ENCODE measurements at places on chromosomes 1 and 21.

GRCh38 chr1:92730476-92730875, 54.4 kb downstream of the EVI5 start:
- no peak for DNase-seq

- no peak for DNase-seq
These were observed 43.2 kb downstream of the ELK4 start for GRCh38 chr1:205588636-205589035.

- DNase-seq = no peak
These were observed 113.9 kb upstream of the RGS1 start for GRCh38 chr1:192461684-192462083.

DNA sequence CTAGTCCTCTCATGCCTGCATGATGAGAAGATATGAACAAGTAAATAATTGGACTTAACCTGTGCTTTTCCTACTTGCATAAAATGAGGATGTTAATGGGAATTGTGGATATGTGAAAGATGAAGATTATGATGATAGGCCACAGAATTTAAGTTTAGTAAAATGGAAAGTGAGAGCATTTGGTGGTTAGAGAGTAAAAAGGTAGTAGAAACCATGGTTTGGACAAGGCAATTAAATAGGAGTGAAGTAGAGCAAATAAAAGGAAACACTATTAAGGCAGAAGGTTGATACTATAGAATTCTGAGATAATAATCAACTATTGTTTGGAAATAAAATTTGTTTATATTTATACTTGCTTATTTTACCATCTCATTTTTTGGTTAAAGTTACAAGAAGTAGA, 1162.5 kb downstream of the MRPL39 start:
- DNase-seq = no peak

DNA sequence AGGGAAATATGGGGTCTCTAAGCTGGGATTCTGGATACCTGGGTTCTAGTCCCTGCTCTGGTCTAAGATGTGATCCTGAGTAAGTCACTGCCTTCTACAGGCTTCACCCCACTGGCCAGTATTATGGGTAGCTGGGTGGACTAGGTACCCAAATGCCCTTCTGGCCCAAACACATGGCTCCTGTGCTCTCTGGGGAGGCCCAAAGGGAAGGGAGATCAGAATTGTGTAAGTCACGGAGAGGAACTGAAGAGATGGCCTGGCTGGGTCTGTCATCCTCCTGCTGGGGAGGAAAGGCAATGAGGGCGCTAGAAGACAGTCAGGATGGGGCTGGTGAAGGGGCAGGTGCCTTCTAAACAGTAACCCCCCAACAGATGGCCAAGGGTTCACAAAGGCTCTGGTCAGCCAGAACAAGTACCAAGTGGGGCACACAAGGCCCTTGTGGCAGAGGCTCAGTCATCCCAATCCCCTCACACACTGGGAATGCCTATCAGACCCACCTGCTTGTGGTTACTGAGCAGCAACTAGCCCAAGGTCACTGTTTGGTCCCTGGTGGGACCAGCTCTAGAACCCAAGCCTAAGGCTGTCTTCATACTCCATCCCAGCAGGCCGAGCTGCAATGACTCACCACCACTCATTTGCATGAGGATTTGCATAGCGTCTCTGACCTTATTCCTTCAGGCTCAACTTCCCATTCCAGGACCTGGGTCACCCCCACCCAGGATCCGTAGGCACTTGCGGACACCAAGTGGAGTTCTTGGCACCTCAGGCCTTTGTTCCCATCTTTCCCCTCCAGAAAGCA, 9.2 kb downstream of the MEF2D start:
- no peak for DNase-seq

- DNase-seq = no peak
These were observed 42.8 kb downstream of the UBASH3A start for GRCh38 chr21:42446531-42446930.

- DNase-seq = no peak
These were observed 127.3 kb downstream of the CAMTA1 start for GRCh38 chr1:6912518-6912917.

GRCh38 chr1:54218883-54219687, 19.1 kb downstream of the MRPL37 start:
- no peak for DNase-seq

DNA sequence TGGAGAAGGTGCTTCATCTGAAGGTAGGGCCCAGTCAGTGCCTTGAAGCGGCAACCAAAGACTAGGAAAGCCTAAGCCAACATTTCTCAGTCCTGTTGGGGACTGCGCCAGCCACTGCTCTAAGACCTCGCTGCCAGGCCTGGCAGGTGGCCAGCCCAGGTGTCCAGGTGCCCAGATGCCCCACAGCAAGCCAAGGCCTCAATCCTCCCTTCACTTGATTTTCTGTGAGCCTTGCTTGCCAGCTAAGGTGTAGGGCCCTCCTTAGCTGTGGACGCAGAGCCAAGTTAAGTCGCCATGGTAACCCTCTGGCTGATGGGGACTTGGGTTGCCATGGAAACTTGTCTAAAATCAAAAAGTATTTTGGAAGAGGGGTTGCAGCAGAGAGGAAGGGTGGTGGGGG, 135.0 kb downstream of the NAV1 start:
- DNase-seq = no peak

DNA sequence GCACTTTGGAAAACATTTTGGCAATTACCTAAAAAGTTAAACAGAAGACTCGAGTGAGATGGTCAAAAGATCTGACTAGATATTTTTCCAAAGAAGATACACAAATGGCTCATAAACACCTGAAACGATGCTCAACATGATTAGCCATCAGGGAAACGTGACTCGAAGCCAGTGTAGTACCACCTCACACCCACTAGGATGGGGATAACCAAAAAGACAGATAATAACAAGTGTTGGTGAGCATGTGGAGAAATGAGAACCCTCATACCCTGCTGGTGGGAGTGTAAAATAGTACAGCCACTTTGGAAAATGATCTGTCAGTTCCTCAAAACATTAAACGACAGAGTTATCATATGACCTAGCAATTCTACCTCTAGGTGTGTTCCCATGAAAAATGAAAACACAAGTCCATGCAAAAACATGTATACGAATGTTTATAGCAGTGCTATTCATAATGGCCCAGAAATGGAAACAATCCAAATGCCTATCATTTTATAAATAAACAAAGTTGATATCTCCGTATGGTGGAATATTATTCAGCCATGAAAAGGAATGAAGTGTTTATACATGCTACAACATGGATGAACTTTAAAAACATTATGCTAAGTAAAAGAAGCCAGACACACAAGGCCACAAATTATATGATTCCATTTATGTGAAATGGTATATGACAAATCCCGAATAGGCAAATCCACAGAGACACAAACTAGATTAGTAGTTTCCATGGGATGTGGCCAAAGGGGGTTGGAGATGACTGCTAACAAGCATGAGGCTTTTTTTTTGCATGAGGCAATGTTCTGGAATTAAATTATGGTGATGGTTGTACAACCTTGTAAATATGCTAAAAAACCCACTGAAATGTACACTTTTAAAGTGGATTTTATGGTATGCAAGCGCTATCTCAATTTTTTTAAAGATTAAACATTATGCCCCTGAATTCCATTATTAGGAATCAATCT, 625.3 kb downstream of the KIF26B start:
- DNase-seq = no peak

DNA sequence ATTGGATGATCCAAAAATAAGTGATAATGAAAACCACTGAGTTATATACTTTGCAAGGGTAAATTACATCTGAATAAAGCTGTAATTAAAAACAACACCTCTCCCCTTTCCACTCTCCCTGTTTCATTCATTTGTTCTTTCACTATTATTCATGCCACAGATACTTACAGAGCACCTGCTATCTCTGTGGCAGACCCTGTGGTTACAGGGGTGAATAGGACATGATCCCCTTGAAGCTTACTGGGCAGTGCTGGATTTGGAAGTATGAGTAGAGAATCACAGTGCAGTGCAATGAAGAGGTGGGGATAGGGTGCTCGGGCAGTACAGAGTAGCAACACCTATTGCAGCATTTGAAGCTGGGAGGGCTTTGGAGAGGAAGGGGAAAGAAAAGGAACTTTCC, 21.7 kb downstream of the ARV1 start:
- DNase-seq = no peak

- DNase-seq = no peak
These were observed 68.1 kb downstream of the URB2 start for GRCh38 chr1:229694053-229694693.

DNA sequence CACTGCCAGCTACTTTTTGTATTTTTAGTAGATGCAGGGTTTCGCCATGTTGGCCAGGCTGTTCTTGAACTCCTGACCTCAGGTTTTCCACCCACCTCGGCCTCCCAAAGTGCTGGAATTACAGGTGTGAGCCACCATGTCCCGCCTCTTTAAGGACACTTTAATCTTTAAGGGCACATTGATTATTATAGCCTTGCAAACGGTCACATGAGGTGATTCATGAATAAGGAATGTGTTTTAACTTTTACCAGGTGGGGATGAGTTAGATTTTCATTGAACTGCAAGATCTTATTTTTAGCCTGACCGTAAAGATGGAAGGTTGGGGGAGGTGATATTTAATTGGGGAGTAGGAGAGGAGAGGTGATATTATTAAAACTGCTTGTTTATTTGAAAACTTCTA, 61.9 kb downstream of the TBCE start:
- DNase-seq = no peak

GRCh38 chr1:159941591-159942560, 3.5 kb downstream of the IGSF9 start:
- DNase-seq = no peak

DNA sequence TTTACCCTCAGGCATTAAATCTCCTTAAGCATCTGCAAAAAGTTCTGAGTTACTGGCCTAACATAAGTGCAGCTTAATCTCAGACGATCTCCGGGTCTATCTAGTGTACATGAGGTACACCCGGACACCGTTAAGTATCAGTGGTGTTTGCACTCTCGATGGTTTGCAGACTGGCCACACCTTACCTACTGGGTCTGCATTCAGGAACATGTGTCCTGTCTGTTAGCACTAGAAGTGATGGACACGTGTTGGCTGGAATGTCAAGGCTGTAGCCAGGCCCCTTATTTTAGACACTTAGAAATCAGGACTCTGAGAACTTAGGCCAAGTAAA, 783 bp upstream of the AGL start:
- DNase-seq = no peak

- no peak for DNase-seq
These were observed 7.9 kb downstream of the TEX35 start for GRCh38 chr1:178520803-178521202.

- DNase-seq = no peak
These were observed 1145.6 kb downstream of the KCNT2 start for GRCh38 chr1:195462646-195463045.

DNA sequence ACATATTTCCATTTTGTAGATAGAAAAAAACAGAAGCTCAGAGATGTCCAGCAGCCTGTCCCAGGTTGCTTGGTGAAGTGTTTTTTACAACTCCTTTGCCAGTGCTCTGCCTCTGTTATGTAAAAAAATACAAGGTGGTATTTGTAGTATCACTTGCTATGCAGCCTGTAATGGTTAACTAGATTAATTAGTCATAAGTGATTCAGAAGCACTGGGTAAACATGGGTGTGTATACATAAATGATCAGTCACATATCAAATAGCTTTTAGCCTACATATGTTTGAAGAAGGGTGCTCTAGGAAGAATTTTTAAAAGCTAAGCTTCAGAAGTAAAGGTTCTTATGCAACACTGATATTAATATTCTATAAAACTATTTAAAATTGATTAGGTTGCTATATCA, 70.0 kb upstream of the MAGI3 start:
- no peak for DNase-seq

DNA sequence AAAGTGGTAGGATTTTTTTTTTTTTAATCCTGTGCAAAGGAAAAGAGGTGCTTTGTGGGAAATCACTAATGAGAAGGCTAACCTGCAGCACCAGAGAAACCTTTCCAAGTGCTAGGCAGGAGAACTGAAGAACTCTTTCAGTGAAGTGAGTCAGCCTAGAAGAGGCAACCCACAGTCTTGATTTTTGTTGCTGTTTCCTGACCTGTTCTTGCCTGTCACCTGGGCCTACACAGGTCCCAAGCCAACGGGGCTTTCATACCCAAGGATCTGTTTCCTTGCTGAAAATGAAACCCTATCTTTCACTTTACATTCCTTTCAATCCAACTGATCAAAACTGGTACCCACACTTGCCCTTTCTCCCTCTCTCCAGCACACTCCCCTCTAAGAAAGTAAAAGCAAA, 7.1 kb upstream of the IKBKE start:
- DNase-seq = no peak

GRCh38 chr1:234970731-234971476, 157.7 kb downstream of the TOMM20 start:
- DNase-seq = no peak

DNA sequence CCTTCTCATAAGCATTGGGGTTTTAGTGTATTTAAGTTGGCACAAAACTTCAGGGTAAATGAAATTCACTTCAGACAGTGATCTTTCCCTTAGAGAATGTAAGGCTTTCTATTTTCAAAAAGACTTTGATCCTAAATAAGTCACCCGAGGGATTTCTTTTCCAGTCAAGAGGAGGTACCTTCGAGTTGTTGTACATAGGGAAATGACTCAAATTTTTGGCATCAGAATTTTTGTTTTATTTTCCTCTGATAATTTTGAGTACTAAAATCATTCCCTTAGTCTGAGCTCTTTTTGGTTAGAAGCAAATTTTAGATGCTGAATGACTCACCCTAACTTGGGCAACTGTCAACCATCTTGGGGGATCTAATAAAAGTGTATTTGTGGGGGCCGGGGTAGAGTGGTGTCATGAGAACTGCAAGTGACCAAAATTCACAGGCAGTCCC, 193.9 kb downstream of the DHRS3 start:
- no peak for DNase-seq

DNA sequence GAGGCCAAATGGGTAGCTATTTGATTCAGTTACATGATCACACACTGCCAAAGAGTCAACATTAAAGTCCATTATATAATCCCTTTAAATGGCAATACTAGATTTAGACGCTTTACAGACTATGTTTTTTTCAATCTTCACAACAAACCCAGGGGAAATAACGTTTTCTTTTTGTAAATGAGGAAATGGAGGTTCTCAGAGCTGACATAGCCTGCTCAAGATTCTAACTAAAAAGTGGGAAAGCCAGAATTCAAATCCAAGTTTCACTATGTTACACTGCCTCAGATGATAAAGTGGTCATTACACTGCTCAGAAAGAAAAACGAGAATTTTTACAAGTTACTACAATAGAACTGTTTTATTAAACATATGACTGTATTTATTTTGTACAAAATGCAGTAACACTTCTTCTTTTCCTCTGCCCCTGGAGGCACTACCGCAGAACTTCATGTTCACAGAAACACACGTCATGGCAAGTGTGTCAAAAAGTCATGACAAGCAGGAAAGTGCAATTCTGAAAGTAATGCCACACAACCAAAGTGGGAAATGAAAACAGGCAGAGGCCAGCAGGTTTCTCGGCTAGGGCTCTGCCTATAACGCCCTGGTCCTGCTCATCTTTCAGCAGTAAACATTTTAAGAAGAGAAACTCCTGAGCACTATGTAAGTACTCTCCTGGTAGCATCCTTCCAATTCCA, 19.0 kb downstream of the THEMIS2 start:
- DNase-seq = peak; percentile 62

- DNase-seq = peak; percentile 34
These were observed 638 bp upstream of the OLIG2 start for GRCh38 chr21:33025106-33025488.

DNA sequence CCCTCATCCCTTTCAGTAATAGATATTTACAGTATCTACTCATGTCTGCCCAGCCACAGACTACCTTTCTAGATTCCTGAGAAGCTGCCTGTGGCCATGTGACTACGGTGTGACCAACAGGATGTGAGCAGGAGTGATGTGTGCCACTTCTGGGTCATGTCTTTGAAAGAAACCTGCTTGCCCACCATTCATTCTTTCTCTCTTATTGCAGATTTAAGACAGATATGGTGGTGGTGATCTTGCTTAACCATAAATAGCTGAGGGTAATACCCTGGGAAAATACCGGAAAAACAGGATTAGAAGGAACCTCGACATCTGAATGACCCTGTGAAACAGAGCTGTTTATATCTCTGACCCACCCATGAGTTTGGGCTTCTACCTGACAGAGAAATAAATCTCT, 41.6 kb upstream of the GUCA2A start:
- DNase-seq = no peak
